ENCODE measurements at places on chromosomes 12 and 14.

GRCh38 chr12:63319386-63319785 lies 168.4 kb upstream of the AVPR1A start:
- DNase-seq, result no peak

DNA sequence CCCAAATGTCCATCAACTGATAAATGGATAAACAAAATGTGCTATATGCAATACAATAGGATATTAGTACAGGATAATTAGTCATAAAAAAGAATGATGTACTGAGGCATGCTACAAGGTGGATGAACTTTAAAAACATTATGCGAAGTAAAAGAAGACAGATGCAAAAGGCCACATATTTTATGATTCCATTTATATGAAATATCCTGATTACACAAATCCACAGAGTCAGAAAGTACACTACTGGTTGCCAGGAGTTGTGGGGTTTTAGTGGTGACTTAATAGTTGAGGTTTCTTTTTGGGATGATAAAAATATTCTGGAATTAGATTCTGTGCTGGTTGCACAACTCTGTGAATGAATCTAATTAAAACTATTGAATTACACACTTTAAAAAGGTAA lies 12.6 kb downstream of the TRIM9 start:
- no peak for DNase-seq

GRCh38 chr14:100769035-100769939 lies 42.6 kb downstream of the DLK1 start:
- DNase-seq, result no peak

DNA sequence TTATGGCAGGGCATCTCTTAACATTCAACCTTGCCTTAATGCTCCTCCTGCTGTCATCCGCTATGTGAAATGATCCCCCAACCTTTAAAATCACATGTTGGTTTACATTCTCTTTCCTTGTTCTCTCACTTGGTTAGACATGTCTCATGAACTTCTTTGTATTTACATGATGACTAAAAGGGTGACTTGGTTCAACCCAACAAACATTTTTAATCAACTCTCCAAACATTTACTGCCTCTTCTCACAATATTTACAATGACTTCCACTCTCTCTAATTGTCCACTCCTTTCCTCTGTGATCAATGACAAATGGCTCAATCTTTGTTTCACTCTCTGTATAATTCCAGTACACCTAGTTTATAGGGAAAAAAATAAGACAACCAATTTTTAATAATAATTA lies 506.1 kb downstream of the NELL2 start:
- DNase-seq, result no peak

DNA sequence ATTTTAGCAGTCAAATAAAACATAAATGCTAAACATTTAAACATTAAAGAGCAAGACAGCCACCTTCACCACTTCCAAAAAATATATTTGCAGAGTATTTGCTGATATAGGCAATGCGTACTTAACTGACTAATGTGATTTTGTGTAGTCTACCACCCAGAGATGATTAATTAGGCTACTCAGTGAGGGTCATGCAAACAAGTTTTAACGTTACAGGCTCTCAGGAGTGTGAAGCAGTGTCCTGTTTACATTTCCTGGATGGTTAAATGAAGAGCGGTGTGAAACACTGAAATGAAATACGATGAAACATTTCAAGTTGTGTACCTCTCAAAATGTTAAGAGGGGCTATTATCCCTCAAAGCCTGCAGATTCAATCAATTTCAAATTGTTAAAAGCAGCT lies 165.8 kb upstream of the LRIG3 start:
- DNase-seq, result no peak

- DNase-seq, result no peak
Observed at GRCh38 chr12:92603741-92604432, 98.9 kb upstream of the PLEKHG7 start.

DNA sequence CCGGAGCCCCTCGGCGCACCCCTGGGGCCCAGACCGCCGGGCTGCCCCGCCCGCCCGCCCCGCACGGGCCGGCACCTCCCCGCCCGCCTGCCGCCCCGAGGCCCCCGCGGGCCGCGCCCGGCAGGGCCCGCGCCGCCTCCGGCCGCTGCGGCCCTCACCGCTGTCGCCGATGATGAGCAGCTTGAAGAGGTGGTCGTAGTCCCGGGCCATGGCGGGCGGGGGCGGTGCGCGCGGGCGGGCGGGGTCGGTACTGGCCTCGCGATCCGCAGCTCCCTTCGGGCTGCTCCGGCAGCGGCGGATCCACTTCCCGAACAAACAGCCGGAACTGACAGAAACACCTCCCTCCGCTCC lies at the start of gene RAB35:
Gene RAB35 (minus strand): TSS at position 313 of the 351 bp plus-strand sequence. CDS start 103 bp downstream, at position 210.
- no peak for DNase-seq

- no peak for DNase-seq
Observed at GRCh38 chr12:132000286-132000872, 50.6 kb downstream of the EP400 start.

- no peak for DNase-seq
Observed at GRCh38 chr12:91813701-91814100, 331.9 kb downstream of the BTG1 start.

- DNase-seq, result no peak
Observed at GRCh38 chr12:62848418-62848817, 86.5 kb downstream of the PPM1H start.

- no peak for DNase-seq
Observed at GRCh38 chr14:68929623-68930307, 49.3 kb downstream of the ACTN1 start.

- DNase-seq, result no peak
Observed at GRCh38 chr12:3683670-3684069, 69.2 kb downstream of the CRACR2A start.

GRCh38 chr14:71142375-71143038 lies 235.2 kb downstream of the PCNX1 start:
- no peak for DNase-seq

DNA sequence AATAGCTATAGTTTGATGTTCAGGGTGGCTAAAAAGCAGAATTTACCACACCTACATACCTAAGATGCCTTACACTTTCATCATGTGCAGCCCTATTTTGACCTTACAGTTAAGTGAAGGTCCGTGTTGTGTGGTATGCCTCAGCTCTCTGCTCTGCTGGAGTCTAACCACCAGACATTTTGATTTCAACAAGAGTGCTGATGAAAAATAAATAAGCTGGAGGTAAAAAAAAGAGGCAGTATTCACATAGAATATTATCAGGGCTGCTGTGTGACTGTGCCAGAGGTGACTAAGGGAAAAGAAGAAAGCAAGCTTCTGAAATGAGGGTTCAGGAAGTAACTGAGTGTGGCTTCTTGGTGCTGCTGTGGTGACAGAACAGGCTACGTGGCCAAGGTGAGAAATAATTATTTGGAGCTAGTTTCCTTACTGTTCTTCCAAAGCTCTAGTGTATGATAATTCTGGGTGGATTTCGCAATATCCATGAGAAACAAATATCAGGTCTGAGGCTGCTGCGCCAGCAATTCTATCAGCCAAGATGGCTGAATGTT lies 188.8 kb downstream of the STXBP6 start:
- DNase-seq, result no peak

DNA sequence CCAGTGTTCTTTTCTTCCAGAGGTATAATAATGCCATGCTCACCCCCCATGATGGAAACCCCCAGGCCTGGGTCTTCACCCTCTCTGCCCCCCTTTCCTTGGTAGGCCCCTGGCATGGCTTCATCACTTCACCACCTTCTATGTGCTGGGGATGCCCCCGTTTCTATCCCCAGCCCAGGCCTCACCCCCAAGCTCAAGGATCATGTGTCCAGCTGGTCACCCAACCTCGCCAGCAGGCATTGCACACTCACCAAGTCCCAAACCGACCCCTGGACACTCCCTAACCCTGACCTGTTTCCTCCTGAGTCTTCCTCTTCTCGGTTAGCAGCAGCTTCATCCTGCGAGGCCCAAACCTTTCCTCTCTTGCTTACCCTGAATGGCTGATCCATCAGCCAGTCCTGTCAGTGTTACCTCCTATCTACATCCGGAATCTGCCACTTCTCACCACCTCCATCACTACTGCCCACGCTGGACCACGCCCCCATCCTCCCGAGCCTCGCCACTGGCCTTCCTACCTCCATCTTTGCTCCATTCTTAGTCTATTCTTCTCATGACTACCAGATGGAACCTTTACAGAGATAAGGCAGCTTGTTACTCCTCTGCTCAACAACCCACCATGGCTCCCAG lies 69.0 kb downstream of the MVK start:
- no peak for DNase-seq

- DNase-seq, result no peak
Observed at GRCh38 chr12:104582739-104583138, 126.0 kb downstream of the CHST11 start.

DNA sequence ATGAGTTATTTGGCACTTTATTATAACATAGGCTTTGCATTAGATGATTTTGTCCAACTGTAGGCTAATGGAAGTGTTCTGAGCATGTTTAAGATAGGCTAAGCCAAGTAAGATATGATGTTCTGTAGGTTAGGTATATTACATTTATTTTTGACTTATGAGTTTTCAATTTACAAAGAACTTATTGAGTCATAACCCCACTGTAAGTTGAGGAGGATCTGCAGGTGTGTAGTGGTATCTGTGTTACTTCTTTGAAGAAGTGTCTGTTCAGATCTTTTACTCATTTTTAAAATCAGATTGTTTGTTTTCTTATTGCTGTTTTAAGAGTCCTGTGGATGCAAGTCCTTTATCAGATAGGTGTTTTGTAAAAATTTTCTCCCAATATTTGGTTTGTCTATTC lies 329.2 kb downstream of the RAD51B start:
- no peak for DNase-seq

DNA sequence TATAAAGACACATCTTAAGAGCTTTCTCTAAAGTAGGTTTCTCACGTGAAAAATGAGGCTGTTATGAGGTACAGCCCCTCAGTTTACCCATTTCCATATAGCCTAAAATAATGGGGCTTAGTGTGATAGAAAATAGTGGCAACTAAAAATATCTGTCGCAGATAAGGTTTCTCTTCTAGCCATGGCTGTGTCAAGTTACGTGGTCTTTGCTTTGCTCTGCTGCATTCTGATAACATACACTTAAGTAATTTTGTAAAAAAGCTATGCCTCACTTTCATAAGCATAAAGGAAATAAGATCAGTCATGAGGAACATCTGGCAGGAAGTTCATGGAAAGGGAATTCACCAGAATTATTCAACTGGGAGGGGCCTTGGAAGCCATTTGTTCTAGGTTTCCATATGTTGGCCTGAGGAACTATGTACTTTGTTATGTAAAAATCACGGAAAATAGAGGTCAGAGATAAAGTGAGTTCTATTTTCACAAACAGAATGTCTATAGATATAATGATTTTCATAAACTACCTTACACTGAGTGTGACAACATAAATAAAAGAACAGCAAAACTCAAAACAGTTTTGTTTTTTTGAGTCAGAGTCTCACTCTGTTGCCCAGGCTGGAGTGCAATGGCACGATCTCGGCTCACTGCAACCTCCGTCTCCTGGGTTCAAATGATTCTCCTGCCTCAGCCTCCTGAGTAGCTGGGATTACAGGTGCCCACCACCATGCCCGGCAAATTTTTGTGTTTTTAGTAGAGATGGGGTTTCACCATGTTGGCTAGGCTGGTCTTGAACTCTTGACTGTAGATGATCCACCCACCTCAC lies 195.6 kb upstream of the KRR1 start:
- DNase-seq, result no peak

GRCh38 chr12:3417937-3418462 lies 73.0 kb upstream of the PRMT8 start:
- DNase-seq, result no peak

All from C1 segment of cervical spinal cord (tissue), 14 donors.